ENCODE measurements at places on chromosomes 1 and 21.

GRCh38 chr1:42981255-42981805 lies 22.7 kb upstream of the SLC2A1 start:
- DNase-seq, result no peak

DNA sequence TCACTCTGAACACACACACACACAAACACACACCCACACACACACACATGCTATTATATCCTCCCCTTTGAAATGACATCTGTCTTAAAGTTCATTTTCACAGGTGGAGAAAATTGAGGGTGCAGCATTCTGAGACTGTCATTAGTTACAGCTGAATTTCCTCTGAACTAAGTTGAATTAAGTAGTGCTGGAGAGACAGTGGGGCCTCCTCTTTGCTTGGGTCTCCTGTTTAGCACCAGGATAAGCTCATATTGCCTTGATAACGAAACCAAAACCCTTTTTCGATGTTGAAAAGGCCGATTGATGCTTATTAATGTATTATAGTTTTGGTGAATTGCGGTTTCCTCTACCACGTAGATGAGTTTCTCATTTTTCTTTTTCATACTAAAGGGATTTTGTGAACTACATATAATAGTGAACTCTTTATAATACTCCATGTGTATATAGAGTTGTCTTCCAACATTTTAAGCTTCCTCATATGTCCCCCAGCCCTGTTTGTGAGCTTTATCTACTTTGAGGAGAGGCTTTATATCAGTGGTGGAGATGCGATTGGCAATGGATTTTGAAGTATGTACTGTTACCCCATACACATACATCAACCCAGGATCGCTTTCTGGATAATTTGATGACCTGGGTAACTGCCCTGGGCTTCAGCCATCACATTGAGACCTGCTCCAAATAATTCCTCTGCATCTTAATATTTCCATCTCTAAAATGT lies 17.4 kb downstream of the DYNLT5 start:
- DNase-seq, result no peak

DNA sequence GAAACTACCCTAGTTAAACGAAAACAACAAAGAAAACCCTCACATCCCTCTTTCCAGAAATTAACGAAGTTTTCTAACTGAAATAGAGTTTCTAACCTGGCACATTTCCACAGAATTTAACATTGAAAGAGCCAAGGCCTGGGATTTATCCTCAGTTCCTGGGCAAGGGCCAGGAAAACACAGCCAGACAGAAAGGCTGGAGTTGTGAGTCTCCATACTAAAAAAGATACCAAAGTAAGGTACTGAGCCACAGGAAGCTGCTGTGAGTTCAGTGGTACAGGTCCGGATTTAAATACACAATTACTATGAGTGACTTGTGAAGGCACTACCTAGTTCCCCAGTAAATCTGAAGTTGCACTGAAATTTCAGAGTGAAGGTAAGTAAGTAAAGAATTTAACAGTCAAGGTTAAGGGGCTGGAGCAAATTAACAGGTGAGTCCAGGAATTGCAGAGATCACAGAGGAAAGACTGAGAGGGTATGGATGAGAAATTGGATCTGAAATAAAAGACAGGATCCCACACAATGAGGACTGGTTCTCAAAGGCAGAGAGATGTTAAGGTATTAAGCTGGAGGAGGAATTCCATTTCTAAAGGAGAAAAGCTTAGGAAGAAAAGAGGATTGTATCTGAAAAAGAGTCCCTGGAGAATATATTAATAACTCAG lies 905 bp downstream of the LIX1L start:
- no peak for DNase-seq

GRCh38 chr1:18735224-18735997 lies 104.8 kb downstream of the PAX7 start:
- DNase-seq, result no peak

DNA sequence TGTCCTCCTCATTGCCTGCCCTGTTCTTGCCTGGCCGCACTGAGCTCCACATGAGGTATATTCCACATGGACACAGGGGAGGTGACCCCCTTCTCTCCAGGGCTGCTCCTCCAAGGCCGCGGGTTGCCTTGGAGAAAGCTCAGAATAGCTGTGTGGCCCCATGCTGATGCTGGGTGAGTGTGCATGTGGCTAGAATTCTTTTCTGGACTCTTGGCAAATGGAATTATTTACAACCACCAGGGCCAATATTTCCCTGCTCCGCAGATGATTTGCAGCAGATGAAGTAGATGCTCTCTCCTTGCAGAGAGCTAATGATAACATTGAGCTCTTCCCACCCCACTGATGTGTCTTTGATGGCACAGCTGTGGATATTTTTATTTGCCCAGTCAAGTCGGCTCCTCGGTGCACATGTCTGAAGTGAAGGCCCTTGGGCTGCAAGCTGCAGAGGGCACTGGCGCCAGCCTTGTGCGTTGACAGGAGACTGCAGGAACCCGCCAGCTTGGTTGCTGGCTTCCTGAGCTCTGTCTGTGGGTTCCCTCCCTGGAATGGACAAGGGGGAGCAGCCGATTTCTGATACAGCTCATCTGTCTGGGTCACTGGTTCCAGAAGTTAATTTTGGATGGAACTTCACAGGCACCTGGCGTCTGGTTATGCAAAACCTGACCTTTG lies 404.7 kb upstream of the VAMP3 start:
- no peak for DNase-seq
